ENCODE measurements at places on chromosomes 6 and 20. TPM values are rescaled to one million over a fixed set of nuclear protein-coding genes. Genes with fewer than 3 reads are reported as not detected.

- no peak for DNase-seq
Observed at GRCh38 chr20:9078826-9079731, 10.2 kb downstream of the PLCB4 start.

- DNase-seq: no peak
Observed at GRCh38 chr20:63551068-63551467, 2.9 kb upstream of the FNDC11 start.

GRCh38 chr6:68317366-68317765 is 317.7 kb upstream of the ADGRB3 start:
- no peak for DNase-seq

- no peak for DNase-seq
Observed at GRCh38 chr6:17881085-17881858, 106.2 kb downstream of the KIF13A start.

- DNase-seq: peak; percentile 71
Observed at GRCh38 chr6:55980627-55981211, 105.3 kb upstream of the BMP5 start.

- DNase-seq: peak; percentile 22
Observed at GRCh38 chr6:155223646-155224451, 40.0 kb upstream of the CLDN20 start.

- no peak for DNase-seq
Observed at GRCh38 chr6:21455071-21455470, 138.5 kb upstream of the SOX4 start.

GRCh38 chr6:74606582-74607071 is 599.2 kb downstream of the COL12A1 start:
- DNase-seq: no peak

- no peak for DNase-seq
Observed at GRCh38 chr6:143967706-143968376, 40.2 kb downstream of the PLAGL1 start.

- DNase-seq: no peak
Observed at GRCh38 chr20:48791666-48792071, 36.1 kb downstream of the PREX1 start.

DNA sequence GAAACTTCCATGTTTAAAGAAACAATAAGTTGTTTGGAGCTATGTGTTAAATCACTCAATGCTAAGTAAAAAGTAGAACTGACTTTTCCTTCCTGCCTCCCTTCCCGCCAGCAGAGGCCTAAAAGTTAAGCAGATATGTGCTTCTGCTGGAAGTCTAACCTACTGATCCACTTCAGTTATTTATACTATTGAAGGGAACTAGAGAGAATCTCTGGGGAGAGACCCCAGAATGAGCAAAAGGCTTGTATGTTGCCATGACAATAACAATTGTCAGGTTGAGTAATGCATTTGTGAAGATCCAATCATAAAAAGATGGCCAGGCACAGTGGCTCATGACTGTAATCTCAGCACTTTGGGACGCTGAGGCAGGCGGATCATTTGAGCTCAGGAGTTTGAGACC is 24.7 kb downstream of the MGME1 start:
- no peak for DNase-seq

DNA sequence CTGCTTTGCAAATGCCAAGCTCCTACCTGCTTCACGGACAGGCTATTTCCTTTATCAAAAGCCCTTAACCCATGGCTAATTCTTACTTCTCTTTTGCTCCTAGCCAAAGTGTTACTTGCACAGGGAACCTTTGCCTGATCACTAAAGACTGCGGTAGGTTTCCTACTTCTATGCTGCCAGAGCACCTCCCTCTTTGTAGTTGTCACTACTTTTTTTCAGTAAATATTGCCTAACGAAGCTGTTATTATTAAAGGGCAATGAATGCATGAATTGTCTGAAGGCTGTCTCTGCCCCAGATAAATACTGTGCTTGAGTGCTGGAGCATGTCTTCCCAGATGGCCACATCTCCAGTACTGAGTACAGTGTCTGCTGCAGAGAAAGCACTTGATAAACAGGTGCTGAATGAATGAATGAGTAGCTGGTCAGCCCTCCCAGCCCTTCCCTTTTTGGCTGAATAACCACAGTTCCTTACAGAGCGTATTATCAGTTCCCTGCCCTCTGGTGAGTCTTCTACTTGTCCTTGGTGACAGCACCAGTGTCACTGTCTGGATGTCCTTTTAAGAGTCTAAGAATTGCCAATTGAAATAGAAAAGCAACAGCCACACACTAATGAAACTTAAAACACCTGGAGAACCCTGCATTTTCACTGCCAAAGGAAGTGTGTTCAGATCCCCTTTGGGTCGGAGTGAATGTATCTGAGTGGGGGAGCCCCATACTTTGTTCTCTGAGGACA is 73.6 kb upstream of the TRAF3IP2 start:
- DNase-seq: no peak

- no peak for DNase-seq
Observed at GRCh38 chr20:49032455-49032854, 13.7 kb upstream of the CSE1L start.

- no peak for DNase-seq
Observed at GRCh38 chr20:61162451-61162850, 89.6 kb upstream of the CDH4 start.

GRCh38 chr6:30727920-30728553 is 7.9 kb downstream of the TUBB start:
- no peak for DNase-seq

DNA sequence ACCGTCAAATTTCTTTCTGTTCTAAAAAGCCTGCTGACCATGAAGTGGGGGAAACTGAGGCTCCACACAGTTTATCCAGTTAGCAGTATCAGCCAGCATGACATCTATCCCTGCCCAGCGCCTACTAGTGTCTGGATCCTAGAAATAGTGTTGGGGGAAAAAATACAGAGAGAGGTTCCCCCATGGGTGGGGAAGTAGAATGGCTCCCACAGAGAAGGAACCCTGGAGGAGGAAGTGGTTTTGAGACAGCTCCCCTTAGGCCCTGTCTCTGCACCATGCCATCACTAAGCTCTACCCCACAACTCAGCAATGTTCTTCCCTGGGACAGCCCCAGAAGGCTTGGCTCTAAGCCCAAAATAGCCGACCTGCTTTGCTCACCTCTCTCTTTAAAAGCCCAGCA is 153.4 kb downstream of the MBOAT1 start:
- no peak for DNase-seq

GRCh38 chr6:24827162-24827561 is 28.4 kb upstream of the ARMH2 start:
- peak; percentile 41 for DNase-seq

DNA sequence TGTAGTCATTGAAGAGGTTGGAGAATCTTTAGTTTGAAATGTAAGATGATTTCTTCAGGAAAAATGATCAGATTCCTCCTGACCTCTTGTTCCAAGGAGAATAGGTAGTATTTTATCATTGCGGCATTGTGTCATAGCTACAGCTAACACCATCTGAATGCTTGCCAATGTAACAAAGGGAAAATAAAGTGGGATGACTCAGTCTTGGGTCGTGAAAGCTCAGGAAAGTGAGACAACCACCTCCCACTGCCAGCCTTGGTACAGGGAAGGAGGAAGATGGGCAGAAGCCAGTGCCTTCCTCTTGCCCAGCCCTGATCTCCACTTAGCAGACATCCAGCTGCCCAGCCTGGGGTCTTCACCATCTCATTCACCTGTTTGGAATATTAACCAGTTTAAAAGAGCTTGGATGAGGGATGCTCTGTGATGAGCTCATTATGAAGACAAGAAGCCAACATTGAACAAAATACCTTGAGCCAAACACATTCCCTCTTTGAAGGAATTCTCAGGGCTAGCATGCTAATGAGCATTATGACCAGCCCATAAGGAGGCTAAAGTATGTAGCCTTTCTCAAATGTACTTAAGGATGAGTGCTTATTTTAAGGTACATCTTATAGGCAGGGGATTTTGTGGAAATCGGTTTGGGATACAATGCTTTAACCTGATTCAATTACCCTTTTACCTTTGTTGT is 40.0 kb upstream of the APCDD1L start:
- DNase-seq: no peak

- no peak for DNase-seq
Observed at GRCh38 chr6:166825553-166826145, 130.7 kb downstream of the RNASET2 start.

- DNase-seq: no peak
Observed at GRCh38 chr6:136523196-136523595, 27.0 kb downstream of the MAP7 start.

Gene NPBWR2
- not detected for total RNA-seq

- DNase-seq: peak; percentile 86
Observed at GRCh38 chr6:44127186-44128019, at the start of the genes MRPL14 and TMEM63B. MRPL14 (minus strand) TSS chr6:44127452; CDS start chr6:44116611, 10,841 bp downstream. TMEM63B (plus strand) TSS chr6:44127554; CDS start chr6:44134585, 7,031 bp downstream.

DNA sequence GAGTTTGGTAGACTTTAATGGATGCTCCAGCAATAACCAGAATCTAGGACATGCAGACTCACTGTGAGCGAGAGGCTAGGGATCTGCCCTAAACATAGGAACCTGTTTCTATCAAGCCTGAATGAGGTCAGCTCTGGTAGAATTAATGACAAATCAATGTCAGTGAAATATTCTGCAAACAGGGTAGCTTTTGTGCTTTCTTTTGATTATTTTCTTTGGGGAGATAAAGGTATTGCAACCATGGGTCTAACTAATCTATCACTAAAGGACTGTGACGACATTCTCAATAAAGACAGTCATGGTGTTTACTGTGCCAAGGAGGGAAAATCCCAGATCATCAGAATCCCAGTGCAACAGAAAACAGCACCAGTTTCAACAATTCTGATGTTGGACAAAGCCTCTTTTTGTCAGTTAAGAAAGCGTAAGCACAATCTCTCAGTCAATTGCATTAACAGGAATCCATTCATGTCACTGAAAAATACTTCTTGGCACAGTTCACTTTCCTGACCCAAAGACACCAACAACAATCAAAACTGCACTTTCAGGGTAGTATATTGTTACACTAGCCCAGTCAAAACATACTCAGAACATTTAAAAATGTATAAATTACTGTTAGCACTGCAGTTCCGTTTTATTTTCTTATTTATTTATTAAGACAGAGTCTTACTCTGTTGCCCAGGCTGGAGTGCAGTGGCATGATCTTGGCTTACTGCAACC is 36.8 kb upstream of the SMIM29 start:
- DNase-seq: no peak

DNA sequence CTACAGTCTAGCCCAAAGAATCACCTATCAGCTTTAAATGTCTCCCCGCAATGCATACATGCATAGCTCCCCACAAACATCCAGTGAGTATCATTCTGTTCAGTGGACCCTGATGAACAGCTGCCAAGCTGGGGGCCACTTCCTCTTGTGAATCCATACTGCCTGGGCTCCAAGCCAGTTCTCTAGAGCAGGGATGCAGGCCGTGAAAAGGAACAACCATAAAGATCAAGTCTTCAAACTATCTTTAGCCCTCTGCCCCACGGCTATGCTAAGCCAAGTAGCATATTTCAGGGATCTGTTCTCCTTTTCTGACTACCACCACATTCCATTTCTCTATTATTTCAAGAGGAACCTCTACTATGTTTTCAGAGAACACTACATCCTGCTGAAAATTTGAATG is 191.7 kb upstream of the BTBD3 start:
- no peak for DNase-seq

Gene CRISP3
- total RNA-seq: not detected

GRCh38 chr20:14378326-14378725 is 40.9 kb upstream of the FLRT3 start:
- DNase-seq: no peak

DNA sequence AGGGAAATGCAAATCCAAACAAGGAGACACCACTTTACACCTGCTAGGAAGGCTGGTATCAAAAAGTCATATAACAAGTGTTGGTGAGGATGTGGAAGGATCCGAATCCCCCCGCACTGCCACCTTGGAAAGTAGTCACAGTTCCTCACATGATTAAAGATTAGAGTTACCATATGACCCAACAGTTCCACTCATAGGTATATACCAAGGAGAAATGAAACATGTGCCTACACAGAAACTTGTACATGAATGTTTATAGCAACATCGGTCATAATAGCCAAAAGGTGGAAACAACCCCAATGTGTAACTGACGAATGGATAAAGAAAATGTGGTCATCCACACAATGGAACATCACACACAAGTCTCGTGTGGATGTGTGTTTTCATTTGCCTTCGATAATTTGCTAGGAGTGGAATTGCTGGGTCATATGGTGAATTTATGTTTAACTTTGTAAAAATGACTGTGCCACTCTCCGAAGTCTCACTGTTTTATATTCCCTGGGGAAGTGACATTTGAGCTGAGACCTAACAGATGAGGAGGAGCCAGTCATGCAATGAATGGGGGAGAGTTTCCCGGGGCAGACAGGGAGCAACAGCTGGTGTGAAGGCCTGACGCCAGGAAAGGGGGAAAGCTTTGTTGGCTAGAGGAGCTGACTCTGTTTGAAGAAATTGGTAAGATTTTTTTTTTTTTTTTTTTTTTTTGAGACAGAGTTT is 125.9 kb upstream of the MLN start:
- no peak for DNase-seq

GRCh38 chr6:156919370-156919769 is 142.2 kb downstream of the ARID1B start:
- DNase-seq: no peak

Gene LY6G6D
- total RNA-seq: not detected

GRCh38 chr6:144936764-144937163 is 651.6 kb downstream of the UTRN start:
- DNase-seq: no peak

DNA sequence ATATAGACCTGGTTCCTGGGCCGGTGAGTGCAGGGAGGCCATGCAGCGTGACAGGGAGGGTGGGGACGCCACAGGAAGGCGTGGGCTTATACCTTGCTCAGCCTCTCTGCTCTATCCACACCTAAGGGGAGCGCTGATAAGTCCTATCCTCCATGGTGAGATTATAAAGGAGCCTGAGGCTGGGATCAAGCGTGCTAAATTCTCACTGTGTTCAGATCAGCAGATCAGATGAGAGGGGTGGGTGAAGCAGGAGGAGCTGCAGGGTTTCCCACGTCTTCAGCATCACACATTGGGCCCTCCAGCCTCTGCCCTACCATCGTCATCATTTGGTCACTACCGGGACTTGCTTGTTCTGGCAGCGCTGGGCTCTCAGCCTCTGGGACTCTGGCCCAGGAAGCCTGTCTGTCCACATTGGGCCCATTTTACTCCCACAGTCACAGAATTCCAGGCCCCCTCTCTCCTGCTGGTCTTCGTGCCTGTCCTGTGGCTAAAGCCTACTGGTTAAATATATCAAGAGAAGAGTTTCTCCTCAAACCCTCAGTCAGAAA is 29.1 kb upstream of the PDE10A start:
- no peak for DNase-seq

Gene SPEF1
- total RNA-seq: 0.81 TPM

Gene COL20A1
- 0.33 TPM for total RNA-seq

Data from HT-29 (cell line).